ENCODE measurements at places on chromosomes 11 and 22.

- DNase-seq = no peak
Measured at GRCh38 chr22:24565077-24565476, 9.3 kb downstream of the SNRPD3 start.

DNA sequence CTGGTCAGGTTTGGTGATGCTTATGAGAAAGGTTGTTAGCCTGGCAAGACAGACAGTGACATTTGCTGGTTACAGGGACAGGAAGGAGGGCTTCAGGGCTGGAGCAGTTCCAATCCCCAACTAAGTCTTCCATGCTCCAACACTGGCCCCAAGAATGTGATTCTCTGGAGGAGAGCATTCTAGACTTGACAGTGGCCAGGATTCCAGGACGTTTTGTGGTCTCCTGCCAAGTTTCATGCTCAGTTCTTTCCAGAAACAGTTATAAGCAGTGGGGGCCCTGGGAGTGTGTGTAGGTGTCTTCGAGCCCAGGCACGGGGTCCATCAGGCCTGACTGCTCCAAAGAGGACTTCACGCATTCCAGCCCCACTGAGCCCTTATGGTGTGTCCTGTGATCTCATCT lies 8.9 kb upstream of the GRK3 start:
- DNase-seq = no peak

DNA sequence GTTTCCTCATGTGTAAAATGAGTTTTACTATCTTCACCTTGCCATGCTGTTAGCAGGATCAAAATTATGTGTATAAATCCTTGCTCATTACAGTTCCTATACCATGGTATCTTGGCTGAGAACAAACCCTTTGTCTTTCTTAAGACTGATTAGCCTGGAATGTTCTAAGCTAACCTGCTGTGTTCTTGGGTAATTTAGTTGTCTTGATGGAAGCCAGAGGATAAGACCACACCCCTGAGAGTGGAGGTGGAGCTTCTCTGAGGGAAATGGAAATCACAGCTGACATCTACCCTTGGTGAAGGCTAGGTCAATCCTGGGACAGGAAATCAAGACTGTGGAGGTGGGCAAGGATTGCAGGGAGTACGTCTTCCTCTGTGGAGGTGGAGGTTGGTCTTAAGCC lies 206.1 kb upstream of the ARHGAP20 start:
- no peak for DNase-seq

DNA sequence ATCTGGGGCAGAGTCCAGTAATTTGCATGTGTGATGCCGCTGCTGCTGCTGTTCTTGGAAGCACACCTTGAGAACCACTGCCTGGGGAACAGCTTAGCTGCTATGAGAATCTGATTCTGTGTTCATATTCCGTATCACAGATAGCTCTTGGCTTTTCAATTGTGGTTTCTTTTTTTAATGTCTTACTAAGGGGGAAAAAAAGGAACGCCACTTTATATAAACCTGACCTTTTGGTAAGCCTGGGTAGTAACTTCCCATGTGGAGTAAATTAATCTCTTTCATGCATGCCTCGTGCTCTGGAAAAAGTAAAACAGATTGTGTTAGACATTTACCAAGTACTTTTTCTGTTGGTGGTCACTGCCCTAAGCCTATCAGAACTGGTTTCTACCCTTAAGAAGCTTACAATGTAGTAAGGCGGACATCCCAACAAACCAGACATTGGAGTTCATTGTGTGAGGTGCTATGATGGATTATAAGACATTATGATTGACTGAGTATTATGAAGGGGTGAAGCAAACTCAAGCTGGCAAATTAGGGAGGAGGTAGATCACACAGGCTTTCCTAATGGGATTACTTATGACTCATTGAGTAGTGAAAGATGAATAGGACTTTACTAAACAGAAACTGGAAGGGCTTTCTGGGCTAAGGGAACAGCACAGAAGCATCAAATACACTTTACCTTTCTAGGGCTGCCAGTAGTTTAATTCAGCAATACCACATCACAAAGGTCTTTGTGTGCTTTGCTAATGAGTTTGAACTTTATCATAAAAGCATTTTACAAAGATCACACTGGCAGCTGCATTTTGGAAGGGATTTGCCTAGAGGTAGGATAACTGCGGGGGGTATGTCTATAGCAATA lies 64.7 kb downstream of the MAML2 start:
- no peak for DNase-seq

DNA sequence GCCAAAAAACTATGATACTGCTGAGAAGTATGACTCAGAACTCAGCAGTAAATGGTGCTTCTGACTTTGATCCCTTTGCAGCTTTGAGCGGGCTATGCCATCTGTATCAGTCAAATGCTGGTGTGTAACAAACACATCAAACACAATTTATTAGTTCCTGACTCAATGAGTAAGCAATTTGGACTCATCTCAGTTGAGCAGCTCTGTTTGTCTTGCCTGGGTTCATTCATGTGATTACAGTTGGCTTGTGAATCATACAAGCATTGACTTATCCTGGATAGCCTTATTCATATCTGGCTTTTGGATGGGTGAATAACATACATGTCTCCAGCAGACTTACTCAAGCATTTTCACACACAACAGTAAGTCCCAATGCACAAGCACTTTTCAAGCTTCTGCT lies 858.8 kb downstream of the METTL15 start:
- no peak for DNase-seq

GRCh38 chr11:96049426-96049825 lies 125.5 kb upstream of the MTMR2 start:
- DNase-seq = no peak

DNA sequence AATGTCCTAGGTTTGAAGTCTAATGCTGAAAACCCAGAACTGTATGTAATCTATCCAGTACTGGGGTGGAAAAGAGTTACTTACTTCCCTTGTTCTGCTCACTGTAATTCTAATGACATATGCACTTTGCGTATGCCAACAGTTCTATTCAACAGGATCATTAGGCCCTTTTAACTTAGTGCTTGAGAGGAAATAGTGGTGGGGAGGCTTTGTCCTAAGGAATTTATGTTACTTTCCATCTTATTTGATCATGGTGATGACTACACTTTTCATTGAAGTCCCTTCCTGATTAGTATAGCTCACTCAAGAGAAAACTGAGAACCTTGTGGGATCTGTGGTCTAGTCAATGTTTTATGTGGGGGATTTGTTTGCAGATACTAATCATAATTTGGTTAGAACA lies 348.2 kb downstream of the GUCY1A2 start:
- DNase-seq = no peak

DNA sequence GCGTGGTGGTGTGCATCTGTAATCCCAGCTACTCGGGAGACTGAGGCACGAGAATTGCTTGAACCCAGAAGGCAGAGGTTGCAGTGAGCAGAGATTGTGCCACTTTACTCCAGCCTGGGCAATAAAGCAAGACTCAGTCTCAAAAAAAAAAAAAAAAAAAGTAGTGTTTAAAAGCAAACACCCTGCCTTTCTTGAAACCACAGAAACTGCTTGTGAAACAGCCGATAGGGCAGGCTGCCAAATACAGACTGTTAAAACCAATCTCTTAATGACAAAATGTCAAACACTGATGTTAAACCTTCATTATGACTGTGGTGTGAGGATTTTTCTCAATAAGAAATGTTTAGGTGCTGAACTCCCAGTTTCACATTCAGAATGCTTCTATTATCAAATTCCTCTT lies 27.3 kb downstream of the MARK2 start:
- DNase-seq = no peak

- peak; percentile 54 for DNase-seq
Measured at GRCh38 chr11:16945671-16946469, 68.3 kb downstream of the PLEKHA7 start.

GRCh38 chr22:40194656-40195055 lies 16.9 kb downstream of the TNRC6B start:
- no peak for DNase-seq

GRCh38 chr11:1000357-1001278 lies 35.9 kb downstream of the MUC6 start:
- no peak for DNase-seq

GRCh38 chr11:32312865-32313403 lies 122.4 kb downstream of the WT1 start:
- DNase-seq = peak; percentile 31

DNA sequence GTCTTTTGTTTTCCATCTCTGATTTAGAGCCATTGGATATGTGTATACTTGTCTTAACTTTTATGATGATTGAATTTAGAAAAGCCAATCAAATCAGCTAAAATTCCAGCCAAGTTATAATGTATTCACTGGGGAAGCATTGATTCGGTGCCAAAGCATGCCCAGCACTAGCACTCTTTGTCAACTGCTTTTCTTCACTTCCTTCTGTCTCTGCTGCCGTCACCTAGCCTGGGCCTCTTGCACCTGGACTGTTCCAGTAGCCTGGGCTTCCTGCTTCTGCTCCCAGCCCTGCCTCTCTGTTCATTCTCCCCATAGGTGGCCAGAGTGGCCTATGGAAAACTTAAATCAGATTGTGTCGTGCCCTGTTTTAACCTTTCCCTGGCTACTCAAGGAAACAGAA lies 80.7 kb downstream of the NAV2 start:
- no peak for DNase-seq

DNA sequence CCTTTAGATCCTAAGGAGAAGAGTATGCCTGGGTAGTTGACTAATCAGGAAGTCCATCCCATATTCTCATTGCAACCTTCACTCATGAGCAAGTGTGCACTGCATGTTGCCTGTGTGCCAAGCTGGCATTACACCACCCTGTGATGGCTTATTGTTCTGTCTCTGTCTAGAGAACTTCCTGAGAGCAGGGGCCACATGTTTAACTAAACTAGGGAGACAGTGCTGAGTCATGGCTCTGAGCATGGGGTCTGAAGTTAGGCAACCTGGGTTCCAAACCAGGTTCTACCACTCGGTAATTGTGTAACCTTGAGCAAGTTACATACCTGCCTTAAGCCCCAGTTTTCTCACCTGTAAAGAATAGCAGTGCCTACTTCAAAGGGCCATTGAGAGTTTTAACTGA lies 39.6 kb downstream of the CSNK2A3 start:
- no peak for DNase-seq

DNA sequence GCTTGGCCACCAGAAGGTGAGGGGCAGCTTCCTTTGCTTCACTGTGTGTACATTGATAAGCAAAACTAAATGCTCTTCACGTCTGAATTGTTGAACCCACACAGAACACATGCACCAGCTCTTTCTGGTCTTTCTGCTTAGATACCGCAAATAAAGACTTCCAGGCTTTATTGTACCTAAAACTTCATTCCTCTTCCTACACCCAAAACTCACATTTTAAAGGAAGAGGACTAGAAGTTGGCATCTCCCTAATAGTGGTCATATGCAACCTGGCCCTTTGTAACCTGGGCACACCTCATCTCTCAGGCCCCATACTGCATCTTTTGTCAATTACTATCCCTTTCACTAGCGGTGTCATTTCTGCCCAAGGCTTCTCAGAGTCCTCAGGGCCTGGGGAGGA lies 5.9 kb downstream of the SLC17A6 start:
- no peak for DNase-seq

DNA sequence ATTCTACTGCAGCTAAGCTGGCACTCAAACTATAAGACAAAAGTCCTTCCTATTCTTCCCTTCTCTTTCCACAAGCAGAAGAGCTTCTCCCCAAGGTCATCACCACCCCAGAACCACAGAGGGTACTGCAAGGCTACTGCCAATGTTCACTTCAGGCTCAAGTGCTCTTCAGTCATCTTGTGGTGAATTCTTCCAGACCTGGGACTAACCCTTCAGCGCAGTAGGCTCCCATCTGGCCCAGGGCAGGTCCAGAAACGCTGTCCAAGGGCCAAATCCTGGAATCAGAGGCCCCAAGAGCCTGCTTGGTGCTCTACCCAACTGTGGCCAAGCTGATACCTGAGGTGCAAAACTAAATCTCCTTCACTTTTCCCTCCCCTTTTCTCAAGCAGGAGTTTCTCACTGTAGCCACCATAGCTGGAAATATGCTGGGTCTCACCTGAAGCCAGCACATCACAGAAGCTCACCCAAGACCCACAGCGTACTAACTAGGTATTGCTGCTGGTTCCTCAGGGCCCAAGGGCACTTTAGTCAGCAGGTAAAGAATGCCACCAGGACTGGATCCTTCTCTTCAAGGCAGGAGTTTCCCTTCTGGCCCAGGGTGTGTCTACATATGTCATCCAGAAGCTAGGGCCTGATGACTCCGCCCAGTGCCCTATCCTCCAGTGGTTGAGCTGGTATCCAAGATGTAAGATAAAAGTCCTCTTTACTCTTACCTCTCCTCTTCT lies 27.8 kb downstream of the FCHSD2 start:
- no peak for DNase-seq

DNA sequence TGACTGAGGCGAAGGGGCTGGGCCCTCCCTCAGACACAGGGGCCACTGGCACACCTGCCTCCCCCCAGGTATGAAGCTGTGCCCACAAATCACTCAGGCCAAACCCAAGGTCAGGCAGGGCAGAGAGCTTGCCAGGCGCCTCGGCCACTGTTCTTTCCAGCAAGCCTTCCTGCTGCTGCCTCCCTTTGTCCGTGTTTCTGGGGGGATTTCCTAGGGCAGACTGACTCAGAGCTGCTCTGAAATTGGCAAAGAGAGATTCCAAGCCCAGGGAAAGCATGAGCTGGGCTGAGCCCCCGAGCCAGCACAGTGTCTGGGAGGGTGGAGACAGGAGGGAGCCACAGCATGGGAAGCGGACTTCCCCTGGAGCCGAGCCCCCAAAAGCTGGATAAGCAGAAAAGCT lies 33.2 kb downstream of the PPP2R1B start:
- DNase-seq = no peak

- DNase-seq = no peak
Measured at GRCh38 chr11:9787260-9787659, 123.4 kb downstream of the SWAP70 start.

DNA sequence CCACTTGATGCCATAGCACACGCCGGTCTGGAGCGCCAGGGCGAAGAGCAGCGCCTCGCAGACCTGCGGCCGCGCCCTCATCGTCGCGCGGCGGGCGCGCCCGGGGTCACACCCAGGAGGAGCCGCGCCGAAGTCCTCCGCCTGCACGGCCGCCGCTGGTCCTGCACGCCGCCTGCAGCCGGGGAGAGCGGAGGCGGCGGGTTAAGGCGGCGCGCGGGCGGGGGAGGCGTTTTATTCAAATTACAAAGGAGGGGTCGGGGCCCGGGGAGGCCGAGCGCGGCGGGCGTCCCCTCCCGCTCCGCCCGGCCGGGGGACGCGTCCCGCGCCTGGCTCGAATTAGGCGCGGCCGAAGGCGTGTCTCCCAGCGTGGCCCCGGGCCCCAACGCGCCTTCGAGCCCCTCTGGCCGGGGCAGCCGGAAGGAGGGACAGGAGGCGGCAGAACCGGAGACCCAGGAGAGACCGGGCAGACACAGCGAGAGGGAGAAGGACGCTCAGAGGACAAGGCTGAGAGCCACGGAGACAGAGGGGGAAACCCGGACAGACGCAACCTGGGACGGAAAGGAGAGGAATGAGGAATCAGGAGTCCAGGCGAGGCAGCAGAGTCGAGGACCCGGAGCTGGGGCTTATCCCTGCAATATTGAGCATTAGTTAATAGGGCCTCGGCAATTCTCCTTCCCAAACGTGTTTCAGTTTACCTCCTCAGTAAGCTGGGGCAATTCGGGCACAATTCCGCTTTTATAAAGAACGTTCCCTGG lies at the start of gene WNT11:
WNT11 (minus strand) TSS at position 176 of the 755 bp plus-strand sequence; CDS start at position 81, 95 bp downstream.
- no peak for DNase-seq

Data from SW 1271 (cell line).